ENCODE measurements at places on chromosomes 5 and 9. TPM values are rescaled to one million over a fixed set of nuclear protein-coding genes. Genes with fewer than 3 reads are reported as not detected.

DNA sequence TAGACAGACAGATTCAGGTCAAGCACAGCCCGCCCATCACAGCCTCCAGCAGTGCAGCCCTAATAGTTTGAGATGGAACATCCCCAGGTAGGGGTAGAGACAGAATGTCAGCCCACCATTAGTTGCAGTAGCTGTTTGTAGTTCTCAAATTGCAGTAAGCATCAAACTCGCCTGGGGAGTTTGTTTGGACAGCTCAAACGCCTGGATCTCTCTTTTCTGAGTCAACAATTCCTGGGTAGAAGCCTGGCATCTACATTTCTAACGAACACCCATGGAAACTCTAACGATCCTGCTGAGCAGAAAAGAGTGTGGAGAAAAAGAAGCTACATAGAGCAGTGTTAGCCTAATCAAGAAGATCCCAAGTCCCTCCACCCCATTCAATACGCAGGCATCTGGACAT, 59.4 kb downstream of the ADAMTS16 start:
- DNase-seq, result no peak

- DNase-seq, result no peak
Measured at GRCh38 chr5:78237911-78238310, 56.6 kb downstream of the AP3B1 start.

DNA sequence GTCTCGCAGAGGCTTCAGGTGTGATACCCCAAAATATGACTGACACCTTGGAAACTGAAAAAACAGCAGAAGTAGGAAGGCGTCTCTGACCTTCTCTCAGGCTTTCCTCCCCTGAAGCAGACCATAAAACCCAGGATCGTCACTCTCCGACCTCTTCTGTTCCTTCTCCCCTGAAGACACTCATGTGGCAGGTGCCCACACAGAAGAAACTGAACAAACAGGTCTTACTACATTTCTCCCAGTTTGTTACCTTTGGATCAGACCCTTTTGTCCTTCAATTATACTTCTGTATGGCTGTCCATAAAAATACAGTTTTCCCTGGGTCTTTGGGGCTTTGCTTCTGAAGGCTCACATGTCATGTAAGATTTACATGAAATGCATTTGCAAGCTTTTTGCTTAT, 10.3 kb upstream of the PRUNE2 start:
- DNase-seq, result no peak

- DNase-seq, result no peak
Measured at GRCh38 chr5:43000111-43000840, 39.8 kb downstream of the ANXA2R start.

DNA sequence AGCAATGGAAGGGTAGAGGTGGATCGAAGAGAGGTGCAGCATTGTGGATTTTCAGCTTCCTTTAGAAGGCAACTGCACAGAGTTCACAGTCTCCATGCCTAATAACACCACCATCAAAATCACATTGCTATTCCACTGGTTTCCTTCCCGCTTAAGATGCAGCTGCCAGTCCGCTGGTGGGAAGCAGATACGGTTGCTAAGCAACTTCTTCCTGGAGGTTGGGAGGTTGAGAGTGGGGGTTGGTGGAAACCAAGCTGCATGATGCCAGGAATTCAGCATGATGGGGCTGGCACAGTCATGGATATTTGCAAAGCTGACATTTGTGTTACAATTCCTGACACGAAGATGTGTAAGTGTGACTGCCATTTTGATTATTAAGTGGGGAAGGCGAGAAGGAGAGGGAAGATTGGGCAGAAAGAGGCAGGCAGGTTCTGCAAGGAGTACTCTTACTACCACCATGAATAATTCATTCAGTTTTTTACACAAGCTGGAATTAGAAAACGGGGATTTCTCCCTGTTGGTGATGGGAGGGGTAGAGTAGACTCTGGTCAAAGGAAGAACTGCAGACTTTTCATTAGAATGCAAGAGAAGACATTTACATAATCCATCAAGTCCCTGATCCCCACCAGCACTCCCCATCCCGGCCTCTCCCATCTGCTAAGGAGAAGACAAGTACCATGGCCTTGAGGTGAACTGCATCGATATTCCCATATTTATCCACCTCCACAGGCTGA, 87.5 kb downstream of the GLDC start:
- no peak for DNase-seq

DNA sequence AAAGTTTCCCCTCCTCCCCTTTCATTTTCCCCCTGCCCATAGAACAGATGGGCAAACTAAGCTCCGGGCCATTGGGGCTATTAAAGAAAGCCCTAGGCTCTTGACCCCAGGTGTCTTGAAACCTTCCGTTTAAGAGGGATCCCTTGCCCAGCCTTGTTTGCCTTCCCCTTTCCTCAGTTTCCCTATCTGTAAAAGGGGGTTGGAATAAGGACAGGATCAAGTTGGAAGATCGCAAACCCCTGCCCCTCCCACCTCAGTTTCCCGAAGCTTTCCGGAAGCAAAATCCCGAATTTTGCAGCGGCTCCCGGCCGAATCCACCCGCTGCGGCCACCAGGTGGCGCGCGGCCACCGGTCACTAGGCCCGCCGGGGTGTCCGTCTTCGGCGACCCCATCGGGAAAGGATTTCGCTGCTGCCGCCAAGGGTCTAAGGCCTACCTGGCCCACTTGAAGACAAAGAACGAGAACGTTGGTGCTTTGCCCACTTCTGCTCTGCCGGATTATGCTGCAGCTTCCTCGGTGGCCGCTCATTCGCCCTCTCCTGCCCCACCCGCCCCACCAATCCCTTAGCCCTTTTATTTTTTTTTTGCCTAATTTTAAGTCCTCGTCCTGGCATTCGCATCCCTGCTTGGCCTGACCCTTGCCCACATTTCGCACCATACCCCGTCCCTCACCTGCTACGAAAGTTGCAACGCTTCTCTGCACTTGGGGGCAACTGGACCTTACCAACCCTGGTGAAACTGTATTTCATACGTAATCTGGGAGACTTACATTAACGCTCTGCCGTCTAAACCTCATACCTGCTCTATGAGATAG, 962 bp upstream of the NR6A1 start:
- DNase-seq, result peak; percentile 30

- no peak for DNase-seq
Measured at GRCh38 chr5:158594595-158595242, 505.0 kb downstream of the EBF1 start.

The ZNF483 gene
- 2.3 TPM for total RNA-seq

The NR5A1 gene
- not detected for total RNA-seq

The FOXD4L6 gene
- not detected for total RNA-seq

The CSF2 gene
- not detected for total RNA-seq

The PCDH12 gene
- 0.43 TPM for total RNA-seq

The RASEF gene
- not detected for total RNA-seq

The SPINK7 gene
- not detected for total RNA-seq

The CPLANE1 gene
- 3.6 TPM for total RNA-seq

Measured in activated naive CD4-positive, alpha-beta T cell treated with anti-CD3 and anti-CD28 coated beads for 36 hours (primary cell).